Fibroblast of skin of right quadriceps (primary cell): ENCODE measurements at places on chromosomes 2 and 18.

DNA sequence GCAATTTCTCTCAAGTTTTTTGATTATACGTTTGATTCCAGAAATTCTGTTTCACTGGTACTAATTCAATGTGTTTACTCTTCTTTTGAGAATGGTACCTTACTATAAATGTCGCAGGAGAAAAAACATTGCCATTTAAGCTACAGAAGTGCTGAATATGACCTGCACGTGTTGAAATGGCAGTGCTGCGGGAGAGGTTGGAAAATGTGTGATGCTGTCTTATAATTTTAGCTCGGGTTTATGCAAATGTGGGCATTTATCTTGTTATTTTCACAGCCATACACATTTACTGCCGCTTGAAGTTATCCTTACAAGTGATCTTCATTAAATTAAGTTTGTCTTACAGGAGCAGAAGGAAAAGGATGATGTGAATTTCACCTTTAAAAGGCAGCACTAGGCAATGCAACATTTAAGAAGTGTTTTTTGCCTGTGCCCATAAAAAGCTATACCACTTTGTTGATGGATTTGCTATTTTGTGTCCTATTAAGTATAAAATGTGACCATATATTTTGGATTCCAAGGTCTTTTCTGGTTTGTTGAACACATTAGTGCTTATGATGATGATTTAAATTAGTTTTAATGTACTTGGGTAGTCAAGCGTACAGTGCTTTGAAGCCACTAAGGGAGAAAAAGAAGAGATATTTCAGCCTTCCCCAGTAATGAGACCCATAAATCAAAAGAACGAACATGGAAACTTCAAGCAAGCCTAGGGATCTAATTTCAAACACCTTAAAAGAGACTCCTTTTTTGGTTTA lies 112.1 kb downstream of the LTBP1 start:
- DNase-seq, result no peak

DNA sequence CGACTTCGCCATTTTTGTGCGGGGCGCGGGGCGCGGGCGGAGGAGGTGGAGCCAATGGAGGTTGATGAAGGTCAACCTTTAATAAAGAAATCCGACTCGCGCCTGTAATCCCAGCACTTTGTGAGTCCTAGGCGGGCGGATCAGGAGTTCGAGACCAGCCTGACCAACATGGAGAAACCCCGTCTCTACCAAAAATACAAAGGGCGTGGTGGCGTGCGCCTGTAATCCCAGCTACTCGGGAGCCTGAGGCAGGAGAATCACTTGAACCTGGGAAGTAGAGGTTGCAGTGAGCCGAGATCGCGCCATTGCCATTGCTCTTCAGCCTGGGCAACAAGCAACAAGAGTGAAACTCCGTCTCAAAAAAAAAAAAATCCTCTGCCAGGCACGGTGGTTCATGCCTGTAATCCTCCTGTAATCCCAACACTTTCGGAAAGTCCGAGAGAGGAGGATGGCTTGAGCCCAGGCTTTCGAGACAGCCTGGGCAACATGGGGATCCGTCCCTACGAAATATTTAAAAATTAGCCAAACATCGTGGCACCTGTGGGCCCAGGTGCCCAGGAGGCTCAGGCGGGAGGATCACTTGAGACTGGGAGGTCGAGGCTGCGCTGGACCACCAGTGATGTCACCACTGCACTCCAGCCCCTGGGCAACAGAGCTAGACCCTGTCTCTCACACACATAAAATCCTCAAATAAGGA lies 493 bp upstream of the PREB start:
- no peak for DNase-seq

DNA sequence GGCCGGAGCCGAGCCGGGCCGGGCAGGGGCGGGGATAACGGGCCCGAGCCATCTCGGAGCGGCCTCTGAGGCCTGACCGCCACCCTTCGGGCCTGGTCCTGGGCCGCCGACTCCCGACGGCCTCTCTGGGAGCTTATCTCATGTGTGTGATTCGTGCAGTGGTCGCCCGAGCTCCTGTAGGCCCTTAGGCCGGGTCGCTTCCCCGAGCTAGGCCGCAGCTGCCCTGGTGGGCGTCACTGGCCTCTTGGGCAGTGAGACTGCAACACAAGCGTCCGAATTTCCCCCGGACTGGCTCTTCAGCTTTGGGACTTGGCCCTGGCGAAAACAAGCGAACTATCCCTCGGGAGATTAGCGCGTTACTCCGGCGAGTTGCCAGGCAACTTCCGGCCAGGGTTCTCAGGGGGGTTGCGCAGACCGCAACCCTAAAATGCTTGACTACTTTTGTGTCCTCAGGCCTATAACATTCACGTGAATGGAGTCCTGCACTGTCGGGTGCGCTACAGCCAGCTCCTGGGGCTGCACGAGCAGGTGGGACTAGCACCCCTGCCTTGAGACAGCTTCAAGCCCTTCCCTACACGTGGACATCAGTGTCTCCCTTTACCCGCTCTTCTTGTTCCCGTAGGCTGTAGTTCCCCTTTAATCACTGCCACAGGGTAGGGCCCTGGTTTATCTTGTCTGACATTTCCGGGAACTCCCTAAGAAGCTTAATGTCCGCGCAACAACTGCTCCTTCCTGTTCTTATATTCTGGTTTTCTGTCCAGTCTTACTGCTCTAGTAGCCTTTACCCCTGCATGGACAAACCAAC lies 602 bp downstream of the SNX17 start:
- DNase-seq, result peak; percentile 55

DNA sequence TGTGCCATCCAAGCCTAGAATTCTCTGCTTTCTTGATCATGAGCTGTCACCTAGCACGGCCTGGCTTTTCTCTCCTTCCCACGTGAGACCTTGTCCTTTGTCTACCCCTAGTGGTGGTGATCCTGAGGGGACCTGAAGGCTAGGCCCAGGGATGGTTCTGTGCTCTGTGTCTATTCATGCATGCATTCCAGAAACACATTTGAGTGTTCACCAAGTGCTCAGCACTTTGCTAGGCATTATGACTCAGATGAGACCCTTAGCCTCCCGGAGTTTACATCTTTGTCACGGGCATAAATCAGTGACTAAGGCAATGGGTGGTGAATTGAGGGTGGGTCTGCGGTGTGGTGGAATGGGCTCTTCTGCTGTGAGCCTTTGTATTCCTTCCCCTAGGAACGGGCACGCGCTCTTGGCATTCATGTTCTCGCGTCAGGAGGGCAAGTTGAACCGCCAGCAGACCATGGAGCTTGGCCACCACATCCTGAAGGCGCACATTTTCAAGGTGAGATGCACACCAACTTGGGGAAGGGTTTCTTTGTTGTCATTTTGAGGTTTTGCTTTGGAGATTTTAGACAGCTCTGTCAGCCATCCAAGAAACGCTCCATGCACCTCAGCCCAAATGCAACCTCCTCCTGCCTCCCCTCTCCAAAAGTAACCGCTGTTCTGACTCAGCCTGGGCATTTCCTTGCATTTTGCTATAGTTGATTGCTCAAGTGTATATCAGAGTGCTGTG lies 100.9 kb downstream of the WDSUB1 start:
- DNase-seq, result peak; percentile 84

DNA sequence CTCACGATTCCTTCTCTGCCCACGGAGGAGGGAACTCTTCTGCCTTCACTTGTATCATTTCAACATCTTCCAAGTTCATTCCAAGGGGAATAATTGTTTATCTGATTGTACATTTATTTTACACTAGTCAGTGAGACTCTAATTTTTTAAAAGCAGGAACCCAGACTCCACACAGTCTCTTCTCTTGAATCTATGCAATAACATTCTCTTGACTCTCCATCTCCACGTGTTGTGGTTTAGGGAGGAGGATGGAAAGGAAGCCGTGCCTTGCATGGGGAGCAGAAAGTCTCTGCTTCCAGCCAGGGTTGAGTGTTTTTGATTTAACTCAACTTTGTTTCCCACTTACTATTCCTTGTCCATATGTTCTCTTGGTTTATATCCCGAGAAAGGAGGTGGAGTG lies 131.1 kb upstream of the RIOK3 start:
- DNase-seq, result peak; percentile 83
